GOT3 (cell line): ENCODE measurements at places on chromosomes 2 and 18.

DNA sequence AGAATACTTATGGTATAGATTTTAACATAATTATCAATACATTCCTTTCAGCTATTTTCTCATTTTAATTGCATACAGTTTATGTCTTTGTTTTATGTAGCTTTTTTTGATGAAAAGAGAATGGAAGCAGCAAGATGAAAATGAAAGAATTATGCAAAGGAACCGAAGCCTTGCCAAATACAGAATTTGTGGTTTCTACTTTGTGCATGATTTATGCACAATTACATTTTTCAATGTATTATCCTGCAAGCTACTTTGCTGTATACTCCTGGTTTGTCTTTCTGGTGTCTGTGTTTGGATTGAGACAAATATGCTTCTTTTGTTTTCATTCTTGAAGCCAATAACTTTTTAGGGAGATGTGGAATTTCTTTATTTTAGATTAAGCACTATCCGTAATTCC is 1642.6 kb upstream of the CELF4 start:
- DNase-seq, result no peak

GRCh38 chr18:77405096-77405495 is 155.4 kb downstream of the GALR1 start:
- DNase-seq, result no peak

DNA sequence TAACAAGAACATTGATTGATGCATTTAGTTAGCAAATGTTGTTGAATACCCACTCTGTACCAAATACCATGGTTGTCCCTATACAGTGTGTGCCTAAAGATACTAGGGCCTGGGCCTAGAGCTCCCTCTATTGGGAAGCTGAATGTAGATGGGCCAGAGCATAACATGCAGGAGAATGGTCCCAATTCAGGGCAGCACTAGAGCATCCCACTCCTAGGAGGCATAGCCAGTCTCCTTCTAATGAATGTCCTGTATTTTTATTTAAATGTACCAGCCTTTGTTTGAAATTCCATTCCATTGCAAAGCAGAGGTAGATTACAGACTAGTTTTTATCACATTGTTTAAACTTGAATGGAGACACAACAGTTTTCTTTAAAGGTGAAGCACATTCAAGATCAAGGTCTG is 90.6 kb downstream of the FEZ2 start:
- no peak for DNase-seq

GRCh38 chr18:63187791-63188460 is 131.6 kb downstream of the BCL2 start:
- no peak for DNase-seq

DNA sequence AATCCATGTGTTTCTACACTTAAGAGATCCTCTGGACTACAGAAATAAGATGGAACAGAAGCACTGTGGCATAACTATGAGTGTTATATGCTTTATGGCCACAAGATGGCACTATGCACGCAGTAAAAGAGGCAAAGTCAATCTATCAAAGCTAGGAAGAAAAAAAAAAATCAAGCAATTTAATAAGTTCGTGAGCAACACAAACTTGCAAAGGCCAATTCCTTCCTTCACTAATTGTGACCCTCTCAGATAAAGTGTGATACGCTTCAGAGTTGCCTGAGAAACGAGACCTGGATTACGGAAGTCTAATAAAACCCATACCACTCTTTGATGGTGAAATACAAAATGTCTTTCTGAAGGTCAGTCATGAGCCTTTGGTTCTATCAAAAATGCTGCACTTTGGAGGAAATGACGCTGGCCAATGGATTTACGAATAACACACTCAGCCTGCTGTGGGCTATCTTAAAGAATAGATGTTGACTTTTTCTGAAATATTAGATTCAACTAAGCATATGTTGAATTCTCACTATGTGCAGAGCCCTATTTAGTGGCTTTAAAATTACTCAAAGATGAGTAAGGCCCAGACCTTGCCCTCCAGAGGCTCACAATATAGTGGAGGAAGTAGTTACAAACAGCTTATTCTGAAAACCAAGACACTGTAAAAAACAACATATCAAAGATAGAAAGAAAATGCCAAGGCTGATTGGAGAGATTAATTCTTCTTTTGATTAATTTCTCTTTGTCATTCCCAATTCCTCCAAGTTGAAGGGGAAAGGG is 35.5 kb upstream of the TTR start:
- DNase-seq, result peak; percentile 2

DNA sequence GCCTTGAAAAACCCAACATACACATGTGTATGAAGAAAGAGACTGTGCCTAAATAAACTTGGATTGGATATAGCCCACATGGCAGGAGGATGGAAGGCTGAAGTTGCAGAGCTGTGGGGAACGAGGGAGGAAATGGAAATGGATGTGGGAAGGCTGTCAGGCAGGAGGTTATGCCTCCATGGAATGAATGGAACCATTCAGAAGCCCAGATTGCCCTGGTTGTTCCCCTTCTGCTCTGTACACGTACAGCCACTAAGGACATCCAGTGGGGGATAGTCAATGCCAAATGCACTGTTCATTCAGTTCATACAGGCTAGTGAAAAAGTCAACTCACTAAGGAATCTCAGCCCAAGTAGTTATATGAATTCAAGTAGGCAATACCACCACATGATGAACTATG is 463.7 kb downstream of the TNS1 start:
- no peak for DNase-seq

GRCh38 chr2:44325897-44326296 is 35.4 kb downstream of the PREPL start:
- DNase-seq, result no peak

- DNase-seq, result no peak
Measured at GRCh38 chr2:16960579-16960978, 294.9 kb upstream of the CYRIA start.

GRCh38 chr18:43776997-43777396 is 499.7 kb upstream of the SYT4 start:
- DNase-seq, result no peak

DNA sequence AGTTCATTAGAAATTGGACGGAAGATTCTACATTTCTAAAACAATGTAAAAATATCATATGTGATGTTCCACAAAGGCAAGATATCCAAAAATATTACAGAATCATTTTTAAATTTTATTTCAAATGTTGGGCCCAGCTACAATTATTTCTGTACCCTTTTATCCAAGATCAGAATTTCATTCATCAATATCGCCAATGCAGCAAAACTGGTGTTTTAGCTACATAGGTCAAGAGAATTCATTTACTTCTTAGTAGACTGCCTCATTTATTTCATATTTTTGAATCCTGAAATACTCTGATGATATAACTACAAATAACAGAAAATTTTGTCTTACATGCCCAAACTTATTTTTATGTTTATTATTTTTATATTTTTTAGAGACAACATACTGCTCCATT is 143.1 kb downstream of the CMPK2 start:
- DNase-seq, result no peak

GRCh38 chr18:360676-361075 is 92.8 kb upstream of the THOC1 start:
- DNase-seq, result no peak

DNA sequence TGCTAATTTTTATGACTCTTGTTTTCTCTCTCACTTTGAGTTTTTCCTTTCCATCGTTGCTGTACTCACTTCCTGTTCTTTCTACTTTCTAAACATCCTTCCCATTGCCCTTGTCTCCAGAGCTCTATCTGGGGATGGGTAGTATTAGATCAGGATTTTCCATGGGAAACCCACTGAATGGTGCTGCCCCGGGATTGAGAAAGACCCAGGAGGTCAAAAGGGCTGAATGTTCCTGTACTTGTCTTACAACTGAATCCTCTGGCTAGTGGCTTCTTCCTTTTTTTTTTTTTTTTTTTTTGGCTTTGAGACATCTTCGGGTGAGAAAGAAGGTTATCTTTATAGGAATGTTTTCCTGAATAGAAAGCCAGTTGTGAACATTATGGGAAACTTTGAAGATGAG is 364.8 kb upstream of the SLC14A2 start:
- DNase-seq, result no peak

DNA sequence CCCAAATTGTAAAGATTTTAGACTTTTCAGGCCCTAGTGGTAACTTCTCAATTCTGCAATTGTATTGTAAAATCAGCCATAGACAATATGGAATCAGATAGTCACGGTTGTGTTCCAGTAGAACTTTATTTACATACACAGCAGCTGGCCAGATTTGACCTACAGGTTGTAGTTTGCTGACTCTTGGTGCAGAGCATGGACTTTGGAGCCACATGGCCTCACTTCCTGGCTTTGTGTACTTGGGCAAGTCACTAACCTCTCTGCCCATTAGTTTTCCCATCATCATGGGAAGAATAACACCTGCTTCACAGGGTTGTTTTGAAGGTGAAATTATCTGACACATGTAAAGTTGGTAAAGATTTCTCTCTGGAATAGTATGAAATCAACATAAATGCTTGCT is 147.6 kb downstream of the TMEM200C start:
- no peak for DNase-seq

DNA sequence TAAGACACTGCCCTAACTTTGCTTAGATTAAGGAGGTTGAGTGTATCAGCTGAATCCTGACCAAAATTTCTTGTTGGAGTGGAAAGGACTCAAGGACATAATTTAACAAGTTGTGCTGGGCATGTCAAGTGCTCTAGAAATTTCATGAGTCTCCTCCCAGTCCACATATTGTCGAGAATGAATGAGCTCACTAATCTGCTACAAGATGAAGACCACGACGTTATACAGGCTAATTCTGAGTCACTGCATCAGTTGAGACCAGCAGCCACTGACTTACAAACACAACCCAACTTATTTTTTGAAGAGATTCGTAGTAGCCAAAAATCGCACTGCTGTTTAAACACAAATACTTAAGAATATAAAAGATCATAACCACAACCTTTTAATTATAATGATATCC is 28.7 kb upstream of the SLC8A1 start:
- DNase-seq, result no peak
